ENCODE measurements at places on chromosomes 16 and 17. TPM values are rescaled to one million over a fixed set of nuclear protein-coding genes. Genes with fewer than 3 reads are reported as not detected.

The PHB1 gene
- total RNA-seq, result 99.8 TPM

The TVP23A gene
- total RNA-seq, result not detected

The SMG1 gene
- 53.0 TPM for total RNA-seq

The KRTAP9-2 gene
- total RNA-seq, result not detected

The DHRS13 gene
- total RNA-seq, result 5.3 TPM

The HBA1 gene
- total RNA-seq, result not detected

The TMEM220 gene
- total RNA-seq, result 9.4 TPM

The FAM20A gene
- not detected for total RNA-seq

The C17orf50 gene
- not detected for total RNA-seq

The TOM1L1 gene
- total RNA-seq, result 5.0 TPM

The BMERB1 gene
- 48.1 TPM for total RNA-seq

The CCDC40 gene
- 4.9 TPM for total RNA-seq

The MFAP4 gene
- not detected for total RNA-seq

The CCL17 gene
- total RNA-seq, result not detected

The RNF112 gene
- not detected for total RNA-seq

The CLEC18C gene
- total RNA-seq, result not detected

The GALR2 gene
- total RNA-seq, result not detected

The G6PC1 gene
- not detected for total RNA-seq

The ANKS4B gene
- not detected for total RNA-seq

The CCDC154 gene
- 0.58 TPM for total RNA-seq

The TBC1D26 gene
- total RNA-seq, result not detected

The PRR35 gene
- not detected for total RNA-seq

Measured in glomerular endothelial cell (primary cell).